ENCODE measurements at places on chromosomes 11 and 22. TPM values are rescaled to one million over a fixed set of nuclear protein-coding genes. Genes with fewer than 3 reads are reported as not detected.
A peak's percentile ranks its signal among the peaks of the same experiment; 100 is the strongest.

The PRAME gene
- total RNA-seq: not detected

The ZP1 gene
- total RNA-seq: not detected

The CD81 gene
- 189 TPM for total RNA-seq

The UPK2 gene
- not detected for total RNA-seq

The TIMP3 gene
- 0.24 TPM for total RNA-seq

DNA sequence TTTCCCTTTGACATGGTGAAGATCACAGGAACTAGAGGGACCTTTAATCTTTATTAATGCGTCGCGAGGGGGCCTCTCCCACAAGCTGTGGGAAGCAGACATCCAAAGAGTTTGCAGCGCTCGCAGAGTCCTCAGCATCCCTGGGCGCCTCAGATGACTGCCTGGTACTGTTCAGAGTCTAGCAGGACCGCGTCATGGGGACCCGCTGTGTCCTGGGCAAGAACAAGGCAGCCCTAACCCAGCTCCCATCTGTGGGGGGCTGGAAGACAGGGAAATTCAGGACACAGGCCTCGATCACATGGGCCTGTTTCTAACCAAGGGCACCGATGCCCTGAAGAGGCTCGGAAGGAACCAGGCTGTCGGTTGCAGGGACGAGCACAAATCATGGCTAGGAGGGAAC lies 40.0 kb downstream of the CACNG2 start:
- no peak overlapping the region for H3K27ac ChIP-seq
- H3K4me3 ChIP-seq: no peak overlapping the region
- no peak for DNase-seq
- H3K36me3 ChIP-seq: no peaks in the 10 kb centered on the region
- H3K4me1 ChIP-seq: no peaks in the 10 kb centered on the region

DNA sequence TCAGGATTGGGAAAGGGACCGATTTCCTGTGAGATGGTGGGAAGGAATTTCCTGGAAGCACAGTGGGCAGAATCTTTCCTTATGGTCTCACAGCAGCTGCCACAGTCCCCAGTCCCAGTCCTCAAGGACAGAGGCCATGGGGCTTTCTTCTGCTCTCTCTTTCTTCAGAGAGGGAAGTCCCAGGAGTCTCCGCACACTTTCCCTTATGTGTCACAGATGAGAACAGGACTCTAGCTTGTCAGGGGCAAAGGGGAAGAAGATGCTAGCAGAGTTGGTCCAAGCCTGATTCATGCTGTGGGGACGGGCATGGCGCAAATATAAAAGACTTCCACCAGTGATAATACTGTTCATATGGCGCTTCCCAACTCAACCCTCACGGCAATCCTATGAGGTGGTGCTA lies 7.5 kb upstream of the PPFIA1 start:
- H3K27ac ChIP-seq: no peak overlapping the region
- no peak overlapping the region for H3K4me3 ChIP-seq
- H3K36me3 ChIP-seq: no peaks in the 10 kb centered on the region
- H3K4me1 ChIP-seq: no peaks in the 10 kb centered on the region
- no peaks in the 10 kb centered on the region for H3K27me3 ChIP-seq
- no peak for DNase-seq

DNA sequence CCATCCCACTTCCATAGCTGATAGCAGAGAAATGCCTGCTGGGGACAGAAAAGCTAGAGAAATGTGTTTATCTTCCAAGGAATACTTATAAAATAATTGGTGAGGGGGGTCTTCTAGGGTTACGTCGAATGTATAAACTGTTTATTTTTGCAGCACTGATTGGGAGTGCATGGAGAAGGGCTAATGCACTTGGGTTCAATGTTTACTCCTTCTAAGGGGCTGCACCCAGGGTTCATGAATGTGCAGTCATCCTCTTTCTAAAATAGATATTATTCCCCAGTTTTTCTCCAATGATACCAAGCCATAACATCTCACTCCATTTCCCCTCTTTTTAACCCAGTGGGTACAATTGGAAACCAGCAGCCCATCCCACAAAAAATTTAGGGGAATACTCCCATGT lies 336.9 kb downstream of the ETS1 start:
- H3K36me3 ChIP-seq: no peaks in the 10 kb centered on the region
- no peaks in the 10 kb centered on the region for H3K27me3 ChIP-seq
- no peak overlapping the region for H3K4me3 ChIP-seq
- no peaks in the 10 kb centered on the region for H3K4me1 ChIP-seq
- DNase-seq: no peak

- H3K4me1 ChIP-seq: no peaks in the 10 kb centered on the region
- H3K27me3 ChIP-seq: no peaks in the 10 kb centered on the region
- H3K27ac ChIP-seq: no peak overlapping the region
- DNase-seq: no peak
- H3K36me3 ChIP-seq: no peaks in the 10 kb centered on the region
Observed at GRCh38 chr11:129237456-129237855, 45.3 kb upstream of the ARHGAP32 start.

- no peaks in the 10 kb centered on the region for H3K4me1 ChIP-seq
- no peak for DNase-seq
- H3K36me3 ChIP-seq: no peaks in the 10 kb centered on the region
Observed at GRCh38 chr11:109772892-109773291, 320.3 kb upstream of the ZC3H12C start.

DNA sequence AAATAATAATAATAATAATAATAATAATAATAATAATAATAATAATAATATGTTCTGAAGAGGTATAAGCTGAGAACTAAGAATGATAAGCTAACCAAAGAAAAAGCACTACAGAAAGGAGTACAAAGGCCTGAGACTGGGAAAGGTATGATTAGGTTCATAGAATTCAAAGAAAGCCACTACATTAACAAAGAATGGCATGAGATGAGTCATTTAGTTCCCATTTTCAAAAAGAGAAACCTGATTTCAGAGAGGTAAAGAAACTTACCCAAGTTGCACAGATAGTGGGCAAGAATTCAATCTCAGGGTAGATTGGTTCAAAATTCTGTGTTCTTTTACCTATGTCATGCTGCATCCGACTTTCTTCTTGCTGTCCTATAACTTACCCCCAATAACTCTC lies 350.9 kb downstream of the TTC28 start:
- DNase-seq: no peak
- no peaks in the 10 kb centered on the region for H3K27me3 ChIP-seq
- H3K27ac ChIP-seq: no peak overlapping the region
- no peak overlapping the region for H3K4me3 ChIP-seq
- no peaks in the 10 kb centered on the region for H3K36me3 ChIP-seq

DNA sequence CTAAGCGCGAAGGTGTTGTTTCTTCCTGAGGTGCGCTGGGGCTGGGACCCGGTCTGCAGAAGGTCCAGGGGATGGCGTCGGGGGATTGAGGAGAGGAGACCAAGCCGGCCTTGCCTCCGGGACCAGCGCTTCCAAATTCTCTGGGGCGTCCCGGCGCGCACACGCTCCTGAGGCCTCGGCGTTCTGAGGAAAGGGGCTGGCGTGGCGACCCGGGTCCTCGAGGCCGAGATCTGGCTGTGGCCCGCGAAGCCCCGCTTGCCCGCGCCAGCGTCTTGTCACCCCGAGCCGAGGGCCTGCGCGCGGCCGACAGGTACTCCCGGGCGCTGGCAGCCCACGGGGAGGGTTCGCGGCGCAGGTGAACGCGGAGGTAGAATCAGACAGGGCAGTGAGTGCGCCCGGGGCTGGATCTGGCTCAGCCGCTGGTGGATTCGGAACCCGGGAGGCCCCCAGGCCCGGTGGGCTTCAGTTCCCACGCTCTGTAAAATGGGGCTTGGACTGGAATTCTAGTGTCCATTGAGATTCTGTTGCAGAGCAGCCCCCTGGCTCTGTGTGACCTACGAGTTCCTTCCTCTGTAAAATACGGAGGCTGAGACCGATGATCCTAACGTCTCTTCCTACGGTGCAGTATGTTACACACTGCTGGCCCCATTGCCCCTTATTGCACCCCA lies 14.7 kb downstream of the SSH3 start:
- peaks cover 13% of the 10 kb centered on the region for H3K4me1 ChIP-seq
- H3K27ac ChIP-seq: peak overlapping the region; percentile 82
- H3K4me3 ChIP-seq: peak overlapping the region; percentile 93
- H3K36me3 ChIP-seq: no peaks in the 10 kb centered on the region
- no peak for DNase-seq

Data from CD8-positive, alpha-beta memory T cell (primary cell).